Activated T-helper 1 cell treated with anti-CD3 and anti-CD28 coated beads, Interleukin-2, amount 50 U/mL, for 16 hours (primary cell): ENCODE measurements at places on chromosomes 13 and 19.

DNA sequence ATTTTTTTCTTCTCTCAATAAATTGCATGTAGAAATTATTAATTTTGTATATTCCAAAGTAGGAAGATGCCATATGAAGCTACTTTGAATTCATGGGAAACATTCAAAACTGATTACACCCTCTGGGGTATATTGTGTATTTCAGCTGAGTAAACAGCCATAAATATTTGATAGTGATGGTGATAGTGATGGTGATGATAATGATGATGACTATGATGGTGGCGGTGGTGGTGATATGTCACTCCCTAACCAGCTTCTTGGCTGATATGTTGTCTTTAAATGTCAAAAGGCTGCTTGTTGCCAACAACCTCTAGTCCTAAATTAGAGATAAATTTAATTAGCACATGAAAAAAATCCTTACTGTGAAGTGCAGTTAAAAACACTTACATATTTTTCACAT, 102.0 kb downstream of the LRCH1 start:
- no peak for DNase-seq

GRCh38 chr19:53007606-53008005, 6.1 kb upstream of the ERVV-1 start:
- no peak for DNase-seq

DNA sequence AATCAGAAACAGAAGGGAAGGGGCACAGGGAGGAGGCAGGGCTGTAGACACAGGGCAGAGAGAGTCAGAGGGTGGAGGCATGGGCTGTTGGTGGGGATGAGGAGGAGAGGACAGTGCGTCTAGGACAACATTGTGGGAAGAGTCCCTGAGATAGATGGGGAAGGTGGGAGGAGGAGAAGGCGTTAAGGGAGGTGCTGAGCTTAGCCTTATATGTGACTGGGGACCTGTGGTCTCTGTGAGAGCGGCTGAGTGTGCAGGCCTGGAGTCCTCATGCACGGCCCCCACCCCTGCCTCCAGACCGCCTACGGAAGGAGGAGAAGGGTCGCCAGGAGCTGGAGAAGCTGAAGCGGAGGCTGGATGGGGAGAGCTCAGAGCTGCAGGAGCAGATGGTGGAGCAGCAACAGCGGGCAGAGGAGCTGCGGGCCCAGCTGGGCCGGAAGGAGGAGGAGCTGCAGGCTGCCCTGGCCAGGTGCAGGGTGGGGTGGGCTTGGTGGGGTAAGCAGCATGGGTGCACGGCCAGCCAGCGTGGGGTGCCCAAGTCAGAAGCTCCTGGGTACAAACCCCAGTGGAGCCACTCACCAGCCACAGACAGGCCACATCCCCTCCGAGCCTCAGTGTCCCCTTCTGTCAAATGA, 56.8 kb downstream of the KCNC3 start:
- no peak for DNase-seq

- no peak for DNase-seq
These were observed 29.7 kb upstream of the KL start for GRCh38 chr13:32986552-32986951.

DNA sequence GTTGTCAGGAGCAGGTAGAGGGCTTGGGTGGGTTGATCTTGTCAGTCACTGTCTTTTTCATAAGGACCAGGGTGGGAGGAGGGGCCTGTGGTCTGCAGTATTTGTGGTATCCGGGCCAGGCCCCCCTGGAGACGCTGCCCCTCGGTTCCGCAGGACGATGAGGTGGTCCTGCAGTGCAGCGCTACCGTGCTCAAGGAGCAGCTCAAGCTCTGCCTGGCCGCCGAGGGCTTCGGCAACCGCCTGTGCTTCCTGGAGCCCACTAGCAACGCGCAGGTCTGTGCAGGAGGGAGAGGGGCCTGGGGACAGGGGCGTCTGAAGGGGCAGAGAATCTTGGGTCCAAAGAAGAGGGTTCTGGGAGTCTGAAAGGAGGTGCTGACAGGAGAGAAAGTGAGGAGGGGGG, 7.1 kb downstream of the RYR1 start:
- no peak for DNase-seq

- peak; percentile 49 for DNase-seq
These were observed at the start of gene ISYNA1 for GRCh38 chr19:18437491-18438330. Gene ISYNA1, minus strand, starts transcription at chr19:18438133. Its CDS starts 154 bp downstream, at chr19:18437979.

- no peak for DNase-seq
These were observed 10.2 kb downstream of the MKNK2 start for GRCh38 chr19:2040647-2041432.

DNA sequence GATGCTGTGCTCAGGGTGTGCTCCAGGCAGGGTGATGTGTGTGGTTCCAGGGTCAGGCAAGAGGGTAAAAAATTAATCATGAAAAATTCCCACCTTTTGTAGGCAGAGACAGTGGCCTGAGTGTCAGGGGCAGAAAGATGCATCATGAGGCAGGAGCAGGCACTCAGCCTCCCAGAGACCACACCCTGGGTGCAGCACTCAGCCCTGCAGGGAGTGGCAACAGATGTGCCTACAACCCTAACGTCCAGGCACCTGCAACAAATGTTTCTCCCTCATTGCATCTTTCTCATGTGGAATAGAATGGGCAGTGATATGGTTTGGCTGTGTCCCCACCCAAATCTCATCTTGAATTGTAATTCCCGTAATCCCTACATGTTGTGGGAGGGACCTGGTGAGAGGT, 19.6 kb upstream of the CEACAM1 start:
- DNase-seq, result no peak

DNA sequence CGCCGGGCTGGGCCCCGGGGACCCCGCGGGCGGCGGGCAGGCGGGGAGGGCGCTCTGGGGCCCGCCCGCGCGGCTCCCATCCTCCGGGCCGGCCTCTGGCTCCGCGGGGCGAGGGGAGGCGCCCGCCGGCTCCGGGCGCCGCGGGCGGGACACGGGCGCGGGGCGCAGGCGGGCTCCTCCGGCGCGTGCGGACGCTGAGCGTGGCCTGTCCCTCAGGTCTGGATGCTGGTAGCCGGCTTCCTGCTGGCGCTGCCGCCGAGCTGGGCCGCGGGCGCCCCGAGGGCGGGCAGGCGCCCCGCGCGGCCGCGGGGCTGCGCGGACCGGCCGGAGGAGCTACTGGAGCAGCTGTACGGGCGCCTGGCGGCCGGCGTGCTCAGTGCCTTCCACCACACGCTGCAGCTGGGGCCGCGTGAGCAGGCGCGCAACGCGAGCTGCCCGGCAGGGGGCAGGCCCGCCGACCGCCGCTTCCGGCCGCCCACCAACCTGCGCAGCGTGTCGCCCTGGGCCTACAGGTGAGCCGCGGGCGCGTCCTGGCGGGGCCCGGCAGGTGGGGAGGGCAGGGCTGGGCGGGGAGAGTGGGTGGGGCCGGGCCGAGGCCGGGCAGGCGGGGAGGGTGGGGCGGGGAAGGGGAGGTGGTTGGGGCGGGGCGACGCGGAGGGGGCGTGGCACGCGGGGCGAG, 420 bp downstream of the IL17D start:
- DNase-seq, result peak; percentile 72

DNA sequence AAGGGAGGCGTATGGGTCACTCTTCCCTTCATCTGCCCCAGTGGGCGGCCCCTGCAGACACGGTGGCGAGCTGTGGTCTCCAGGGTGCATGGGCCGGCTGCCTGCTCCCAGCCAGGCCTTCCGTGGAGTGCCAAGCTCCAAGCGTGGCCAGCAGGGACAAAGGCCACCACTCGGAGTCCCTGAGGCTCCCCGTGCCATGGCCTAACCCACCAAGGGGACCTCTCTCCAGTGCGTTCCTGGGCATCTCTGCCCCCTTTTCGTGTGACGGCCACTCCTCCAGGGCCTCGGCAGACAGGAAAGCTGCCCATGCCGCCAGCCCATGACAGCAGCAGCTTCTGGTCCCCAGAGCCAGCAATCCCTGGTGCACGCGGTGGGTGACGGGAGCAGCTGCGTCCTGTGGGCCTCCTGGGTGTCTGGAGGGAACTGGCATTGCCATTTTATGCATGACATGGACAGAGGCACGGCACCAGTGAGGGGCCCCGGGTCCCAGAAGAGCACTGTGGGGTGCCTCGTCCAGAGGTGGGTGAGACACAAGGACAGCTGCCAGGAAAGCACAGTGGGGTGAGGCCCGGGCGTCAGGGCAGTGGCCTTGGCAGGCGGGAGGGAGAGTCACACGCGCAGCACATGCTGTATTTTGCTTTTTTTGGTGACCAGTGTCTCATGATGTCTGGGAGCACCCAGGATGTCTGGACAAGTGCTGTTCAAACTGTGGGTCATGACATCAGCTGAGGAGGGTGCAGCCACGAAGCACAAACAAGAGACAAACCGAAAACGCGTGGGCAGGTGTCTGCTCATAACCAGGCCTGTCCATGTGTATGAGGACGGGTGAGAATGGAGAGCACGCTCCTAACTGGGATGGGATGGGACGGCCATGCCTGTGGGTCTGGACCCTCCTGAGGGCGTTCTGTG, 32.3 kb downstream of the CEBPG start:
- DNase-seq, result no peak

DNA sequence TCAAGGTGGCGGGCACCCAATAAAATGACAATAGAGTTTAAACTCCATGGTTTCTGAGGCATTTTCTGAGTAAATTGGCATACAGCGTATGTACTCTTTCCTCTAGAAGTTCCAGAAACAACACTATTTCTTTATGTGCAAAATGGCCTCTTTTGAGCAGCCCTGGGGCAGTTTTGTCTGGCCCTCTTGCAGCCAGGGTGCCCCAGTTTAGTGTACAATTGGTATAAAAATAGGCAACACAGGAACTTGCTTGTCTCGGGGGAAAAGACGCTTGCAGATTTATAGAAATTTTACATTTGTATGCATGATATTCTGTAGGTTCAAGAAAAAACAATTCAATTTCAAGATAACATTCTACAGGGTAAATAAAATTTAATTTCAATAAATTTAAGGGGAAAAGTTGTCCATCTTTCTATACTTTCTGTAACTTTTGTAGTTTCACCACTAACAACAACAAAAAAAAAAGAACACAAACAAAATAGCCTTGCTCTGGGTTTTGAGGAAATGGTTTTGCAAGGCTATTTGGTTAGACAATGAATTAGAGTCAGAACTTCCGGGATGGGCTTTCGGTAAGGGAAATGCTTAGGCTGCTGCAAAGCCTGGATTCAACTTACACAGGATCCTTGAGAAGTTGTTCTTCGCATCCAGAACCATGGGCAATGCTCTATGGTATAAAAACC, 45.3 kb downstream of the LRCH1 start:
- DNase-seq, result no peak

DNA sequence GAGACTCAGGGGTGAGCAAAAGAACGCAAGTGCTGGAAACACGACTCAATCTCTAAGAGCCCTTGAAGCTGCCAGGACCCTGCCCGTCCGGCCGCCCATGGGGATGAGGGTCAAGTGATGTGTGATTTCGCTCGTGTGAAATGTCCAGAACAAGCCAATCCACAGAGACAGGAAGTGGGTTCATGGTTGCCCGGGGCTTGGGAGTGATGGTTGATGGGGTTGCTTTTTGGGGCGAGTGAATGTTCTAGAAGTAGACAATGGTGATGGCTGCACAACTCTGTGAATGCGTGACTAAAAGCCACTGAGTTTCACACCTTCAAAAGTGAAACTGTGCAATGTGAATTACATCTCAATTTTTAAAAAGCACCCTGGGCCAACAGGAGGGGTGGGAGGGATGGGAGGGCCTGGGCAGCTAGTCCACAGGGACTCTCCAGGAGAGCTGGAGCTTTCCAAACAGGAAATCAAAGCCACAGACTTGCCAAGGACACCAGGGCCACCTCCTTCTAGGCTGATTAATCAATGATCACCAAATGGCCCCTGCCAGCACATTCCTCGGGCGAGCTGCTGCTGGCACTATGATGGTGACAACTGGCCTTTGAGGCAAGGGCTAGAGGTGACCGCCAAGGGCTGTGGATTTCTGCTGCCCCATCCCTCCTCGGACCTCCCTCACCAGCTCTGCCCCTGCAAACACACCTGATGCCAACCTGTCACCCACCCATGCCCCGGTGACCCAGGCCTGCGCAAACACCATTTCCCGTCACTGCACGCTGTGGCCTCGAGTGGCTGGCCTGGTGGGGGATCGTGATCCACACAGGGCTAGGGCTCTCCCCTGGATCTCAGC, 14.0 kb downstream of the DPP9 start:
- DNase-seq, result no peak

- DNase-seq, result no peak
These were observed 237.7 kb upstream of the IPO5 start for GRCh38 chr13:97715763-97716162.

- no peak for DNase-seq
These were observed 39.4 kb upstream of the KATNAL1 start for GRCh38 chr13:30346789-30347167.

DNA sequence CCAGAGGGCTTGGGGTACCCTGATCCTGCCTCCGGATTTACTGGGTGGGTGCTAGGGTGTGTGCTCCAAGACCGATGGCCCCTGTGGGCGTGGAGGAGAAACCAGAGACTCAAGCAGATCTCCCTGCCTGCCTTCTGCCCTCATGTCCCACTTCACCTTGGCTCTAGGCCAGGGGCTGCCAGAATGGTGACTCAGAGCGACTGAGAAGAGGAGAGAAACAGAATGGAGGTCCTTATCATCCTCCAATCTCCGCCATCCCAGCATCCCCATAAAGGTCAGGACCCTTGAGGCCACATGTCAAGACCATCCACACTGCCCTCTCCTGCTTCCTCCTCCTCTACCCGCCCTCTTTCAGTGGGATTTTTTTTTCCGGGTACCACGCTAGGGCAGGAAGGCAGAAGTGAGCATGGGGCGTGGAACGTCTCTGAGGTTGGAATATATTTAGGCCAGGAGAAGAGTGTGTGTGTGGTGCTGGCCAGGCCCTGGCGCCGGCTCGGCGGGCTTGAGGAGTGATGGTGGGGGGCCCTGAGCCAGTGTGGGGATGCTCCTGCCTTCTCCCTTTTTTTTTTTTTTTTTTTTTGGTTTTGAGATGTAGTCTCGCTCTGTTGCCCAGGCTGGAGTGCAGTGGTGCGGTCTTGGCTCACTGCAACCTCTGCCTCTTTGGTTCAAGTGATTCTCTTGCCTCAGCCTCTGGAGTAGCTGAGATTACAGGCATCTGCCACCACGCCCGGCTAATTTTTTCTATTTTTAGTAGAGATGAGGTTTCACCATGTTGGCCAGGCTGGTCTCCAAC, 22.3 kb downstream of the IER2 start:
- peak; percentile 64 for DNase-seq

GRCh38 chr13:109743706-109744453, 42.5 kb downstream of the IRS2 start:
- DNase-seq, result no peak

GRCh38 chr19:31979949-31980670, 365.3 kb upstream of the ZNF507 start:
- no peak for DNase-seq

DNA sequence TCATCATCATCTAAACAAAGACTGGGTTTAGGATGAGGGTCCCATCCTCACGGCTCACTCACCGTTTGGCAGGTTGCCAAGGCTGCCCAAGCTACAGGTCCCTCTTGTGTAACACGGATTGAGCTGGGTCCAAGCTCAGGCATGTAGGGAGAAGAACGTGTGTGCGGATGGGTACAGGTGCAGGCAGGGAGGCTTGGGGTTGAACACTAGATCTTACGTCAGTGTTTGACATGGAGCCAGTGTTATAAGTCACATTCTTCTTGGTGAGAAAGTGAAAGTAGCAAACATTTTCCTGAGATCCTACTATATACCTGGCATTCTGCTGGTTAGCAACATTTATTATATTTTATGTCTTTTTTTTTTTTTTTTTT, 136.8 kb upstream of the RNF113B start:
- no peak for DNase-seq
